Activated CD4-positive, alpha-beta memory T cell treated with anti-CD3 and anti-CD28 coated beads, Interleukin-2, amount 10 ng/mL, durations not matched to agents 7 days and 5 days (primary cell): ENCODE measurements at places on chromosomes 3 and 15. TPM values are rescaled to one million over a fixed set of nuclear protein-coding genes. Genes with fewer than 3 reads are reported as not detected.

- H3K27ac ChIP-seq = no peak overlapping the region
- peaks cover 16% of the 10 kb centered on the region for H3K36me3 ChIP-seq
- no peak for DNase-seq
- H3K27me3 ChIP-seq = no peaks in the 10 kb centered on the region
These were observed 6.9 kb downstream of the C3orf62 start for GRCh38 chr3:49270156-49270500.

- H3K36me3 ChIP-seq = no peaks in the 10 kb centered on the region
- H3K4me3 ChIP-seq = no peak overlapping the region
- no peak for DNase-seq
These were observed 18.8 kb upstream of the SPATA12 start for GRCh38 chr3:57041674-57042073.

GRCh38 chr3:22269831-22270230 is 518.8 kb upstream of the ZNF385D start:
- H3K4me3 ChIP-seq = no peak overlapping the region
- no peak overlapping the region for H3K27ac ChIP-seq
- H3K4me1 ChIP-seq = no peaks in the 10 kb centered on the region
- DNase-seq = no peak
- no peaks in the 10 kb centered on the region for H3K27me3 ChIP-seq
- H3K36me3 ChIP-seq = no peaks in the 10 kb centered on the region

- peaks cover 51% of the 10 kb centered on the region for H3K36me3 ChIP-seq
- no peak for DNase-seq
- no peaks in the 10 kb centered on the region for H3K27me3 ChIP-seq
These were observed 10.6 kb downstream of the PARP14 start for GRCh38 chr3:122691195-122691594.

Gene REC114
- not detected for total RNA-seq

- no peaks in the 10 kb centered on the region for H3K27me3 ChIP-seq
- H3K4me1 ChIP-seq = peaks cover 24% of the 10 kb centered on the region
- peaks cover 37% of the 10 kb centered on the region for H3K36me3 ChIP-seq
- H3K27ac ChIP-seq = peak overlapping the region; percentile 48
These were observed 11.7 kb downstream of the LRRFIP2 start for GRCh38 chr3:37162501-37163245.

- peaks cover 37% of the 10 kb centered on the region for H3K27me3 ChIP-seq
- no peak overlapping the region for H3K27ac ChIP-seq
- peaks cover 30% of the 10 kb centered on the region for H3K4me1 ChIP-seq
These were observed 27.2 kb upstream of the VPS33B start for GRCh38 chr15:91049378-91050127.

DNA sequence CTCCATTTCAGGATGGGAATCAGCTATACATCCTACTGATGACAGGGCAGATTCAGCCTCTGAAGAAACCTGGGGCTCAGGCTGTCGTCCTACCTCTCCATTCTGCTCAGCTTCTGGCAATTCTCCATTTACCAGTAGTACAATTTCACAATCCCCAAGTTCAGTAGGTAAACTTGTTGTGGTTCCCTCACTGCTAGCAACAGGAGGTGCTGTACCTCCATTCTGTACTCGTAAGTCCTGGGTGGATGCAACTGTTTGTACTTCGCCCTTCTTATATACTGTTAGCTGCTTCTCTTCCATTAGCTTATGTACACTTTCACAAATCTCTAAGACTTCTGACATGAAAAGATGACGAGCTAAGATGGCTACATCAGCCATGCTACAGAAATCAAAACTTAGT is 11.6 kb downstream of the ZBTB11 start:
- H3K36me3 ChIP-seq = peaks cover 66% of the 10 kb centered on the region
- no peak overlapping the region for H3K4me3 ChIP-seq
- H3K27ac ChIP-seq = no peak overlapping the region
- no peaks in the 10 kb centered on the region for H3K27me3 ChIP-seq
- no peak for DNase-seq
